Smooth muscle cell of bladder (primary cell): ENCODE measurements at places on chromosomes 4 and X. TPM values are rescaled to one million over a fixed set of nuclear protein-coding genes. Genes with fewer than 3 reads are reported as not detected.

The RAB33A gene
- total RNA-seq: 2.4 and 6.0 TPM in 2 replicates

The PAGE5 gene
- total RNA-seq: 1.0 and 1.4 TPM in 2 replicates

The TMEM255A gene
- total RNA-seq: 0.09 TPM in 1 of 2 replicates, not detected in the other

The TMEM31 gene
- total RNA-seq: 0.14 TPM in 1 of 2 replicates, not detected in the other

The TLR10 gene
- total RNA-seq: not detected in 2 replicates

The ZC4H2 gene
- total RNA-seq: 2.3 and 2.7 TPM in 2 replicates

The PLAC1 gene
- total RNA-seq: 1.7 and 2.5 TPM in 2 replicates

The PIM2 gene
- total RNA-seq: 1.3 and 2.7 TPM in 2 replicates

The GAGE12J gene
- not detected in 2 replicates for total RNA-seq

The FGF13 gene
- 2.2 and 4.8 TPM in 2 replicates for total RNA-seq

The FMR1 gene
- total RNA-seq: 28.5 and 28.7 TPM in 2 replicates

The MAGED4B gene
- total RNA-seq: 25.2 and 38.0 TPM in 2 replicates

The ZNF81 gene
- total RNA-seq: 3.7 and 5.7 TPM in 2 replicates

The CPZ gene
- 14.5 and 44.8 TPM in 2 replicates for total RNA-seq

The TMSB15C gene
- 3.3 and 3.4 TPM in 2 replicates for total RNA-seq

The KCNIP4 gene
- total RNA-seq: not detected in 2 replicates

The AFM gene
- total RNA-seq: not detected in 2 replicates

The OTUD6A gene
- not detected in 2 replicates for total RNA-seq

The PABPC1L2A gene
- not detected in 2 replicates for total RNA-seq

The ADRA2C gene
- total RNA-seq: 0.14 and 0.37 TPM in 2 replicates

The TRPC5OS gene
- not detected in 2 replicates for total RNA-seq

The CT45A10 gene
- total RNA-seq: not detected in 2 replicates

The DNAJB14 gene
- total RNA-seq: 31.9 and 45.4 TPM in 2 replicates

The KANTR gene
- total RNA-seq: 7.5 and 8.5 TPM in 2 replicates

The CCDC110 gene
- total RNA-seq: 1.7 and 2.0 TPM in 2 replicates

The EMCN gene
- total RNA-seq: under 0.01 and 0.65 TPM in 2 replicates

The CLNK gene
- total RNA-seq: not detected in 2 replicates

The SLC6A8 gene
- total RNA-seq: 9.8 and 20.7 TPM in 2 replicates

The EFHC2 gene
- total RNA-seq: 0.28 and 0.46 TPM in 2 replicates

The CDKL2 gene
- 0.14 and 0.55 TPM in 2 replicates for total RNA-seq

The TADA2B gene
- 8.2 and 10.7 TPM in 2 replicates for total RNA-seq

The TKTL1 gene
- total RNA-seq: not detected in 2 replicates

The MID2 gene
- 13.1 and 17.5 TPM in 2 replicates for total RNA-seq

The SHROOM3 gene
- 0.92 and 1.6 TPM in 2 replicates for total RNA-seq

The KLF8 gene
- total RNA-seq: 0.71 and 0.74 TPM in 2 replicates

The TAF7L gene
- 0.37 and 0.43 TPM in 2 replicates for total RNA-seq

The UGT2B11 gene
- not detected in 2 replicates for total RNA-seq

The USP17L13 gene
- not detected in 2 replicates for total RNA-seq

The CFAP99 gene
- 0.18 TPM in 1 of 2 replicates, not detected in the other for total RNA-seq

The RASGEF1B gene
- total RNA-seq: 0.46 and 0.57 TPM in 2 replicates

The EDNRA gene
- total RNA-seq: 3.4 and 8.0 TPM in 2 replicates

The CYSLTR1 gene
- total RNA-seq: not detected in 2 replicates

The ASB12 gene
- not detected in 2 replicates for total RNA-seq
